NCI-H2029 treated with DMSO at 0.1 percent for 48 hours (cell line): ENCODE measurements at places on chromosomes 13 and 19.
A peak's percentile ranks its signal among the peaks of the same experiment; 100 is the strongest.

DNA sequence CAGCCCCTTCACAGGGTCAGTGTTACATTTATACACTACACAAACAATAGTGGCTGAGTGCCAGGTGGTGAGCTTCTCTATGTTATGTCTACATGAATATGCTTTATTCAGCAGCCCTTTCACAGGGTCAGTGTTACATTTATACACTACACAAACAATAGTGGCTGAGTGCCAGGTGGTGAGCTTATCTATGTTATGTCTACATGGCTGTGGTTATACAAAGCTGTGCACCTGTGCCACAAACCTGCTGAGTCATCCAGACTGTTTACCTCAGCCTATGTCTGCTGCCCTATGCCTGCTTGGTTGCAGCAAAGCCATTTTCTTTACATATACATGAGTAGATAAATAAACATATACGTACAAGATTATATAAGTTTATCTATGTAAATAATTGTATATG lies 76.5 kb downstream of the ZNF726 start:
- DNase-seq, result peak; percentile 97

GRCh38 chr19:29400917-29401711 lies 124.7 kb upstream of the VSTM2B start:
- DNase-seq, result no peak

GRCh38 chr13:51105046-51105445 lies 6.0 kb downstream of the C13orf42 start:
- DNase-seq, result no peak

GRCh38 chr13:42815681-42816080 lies 34.3 kb downstream of the FAM216B start:
- DNase-seq, result no peak

DNA sequence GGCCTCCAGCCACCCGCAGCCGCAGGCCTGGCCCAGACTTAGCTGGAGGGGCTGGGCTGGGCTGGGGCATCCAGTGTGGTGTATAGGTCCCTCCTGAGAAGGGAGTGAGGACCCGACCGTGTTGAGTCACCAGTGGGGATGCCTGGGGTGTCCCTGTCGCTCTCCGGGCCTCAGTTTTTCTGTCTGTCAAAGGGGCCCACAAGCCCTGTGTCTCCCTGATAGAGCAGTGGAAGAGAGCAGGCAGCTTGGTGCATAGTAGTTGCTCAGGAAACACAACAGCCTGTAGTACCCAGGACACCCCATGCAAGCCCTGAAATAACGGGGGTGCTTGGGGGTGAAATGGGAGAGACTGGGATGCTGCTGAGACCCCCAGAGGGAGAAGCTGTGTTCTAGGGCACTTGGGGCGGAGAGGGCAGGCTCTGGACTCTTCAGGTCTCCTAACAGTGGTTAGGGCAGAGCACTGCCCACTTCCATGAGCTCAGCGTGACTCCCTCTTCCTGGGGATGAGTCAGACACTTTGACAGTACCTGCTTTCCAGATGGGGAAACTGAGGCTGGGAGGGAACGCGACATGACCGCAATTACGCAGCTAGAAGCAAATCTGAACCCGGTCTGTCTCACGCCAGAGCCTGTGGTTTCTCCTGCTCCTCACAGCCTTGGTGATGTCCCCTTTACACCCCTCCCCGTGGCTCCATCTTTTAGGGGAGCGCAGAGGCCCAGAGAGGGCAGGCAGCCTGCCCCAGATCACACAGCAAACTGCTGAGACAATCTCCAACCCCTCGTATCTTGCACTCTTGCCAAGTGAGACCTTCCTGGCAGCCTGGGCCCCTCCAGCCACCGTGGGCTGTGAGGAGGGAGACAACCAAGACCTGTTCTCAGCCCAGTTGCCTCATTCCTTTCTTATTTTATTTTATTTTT lies 692 bp downstream of the SULT2B1 start:
- DNase-seq, result no peak

- no peak for DNase-seq
Observed at GRCh38 chr13:56187331-56187730, 953.4 kb upstream of the PRR20A start.

DNA sequence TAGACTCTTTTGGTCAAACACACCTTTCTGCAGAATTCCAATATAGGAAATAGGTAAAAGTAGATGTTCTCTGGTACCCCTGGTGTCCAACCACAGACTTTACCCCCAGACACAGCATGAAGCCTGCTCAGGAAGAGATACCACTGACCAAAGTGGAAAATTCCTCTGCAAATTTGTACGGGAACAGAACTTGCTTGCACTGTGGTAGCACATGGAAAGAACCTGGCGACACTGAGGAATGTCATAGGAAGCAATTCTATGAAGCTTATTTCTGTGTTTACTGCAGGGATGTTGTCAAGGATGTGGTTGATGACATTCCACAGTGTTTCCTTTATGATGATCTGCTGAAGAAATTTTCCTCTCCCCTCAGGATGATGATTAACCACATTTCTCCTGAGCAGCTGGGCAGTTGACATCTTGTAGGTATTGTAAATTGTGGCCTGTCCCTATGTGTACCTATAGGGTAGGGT lies 48.9 kb upstream of the TNFSF11 start:
- no peak for DNase-seq

GRCh38 chr19:1873524-1874473 lies 10.4 kb upstream of the KLF16 start:
- DNase-seq, result peak; percentile 46

DNA sequence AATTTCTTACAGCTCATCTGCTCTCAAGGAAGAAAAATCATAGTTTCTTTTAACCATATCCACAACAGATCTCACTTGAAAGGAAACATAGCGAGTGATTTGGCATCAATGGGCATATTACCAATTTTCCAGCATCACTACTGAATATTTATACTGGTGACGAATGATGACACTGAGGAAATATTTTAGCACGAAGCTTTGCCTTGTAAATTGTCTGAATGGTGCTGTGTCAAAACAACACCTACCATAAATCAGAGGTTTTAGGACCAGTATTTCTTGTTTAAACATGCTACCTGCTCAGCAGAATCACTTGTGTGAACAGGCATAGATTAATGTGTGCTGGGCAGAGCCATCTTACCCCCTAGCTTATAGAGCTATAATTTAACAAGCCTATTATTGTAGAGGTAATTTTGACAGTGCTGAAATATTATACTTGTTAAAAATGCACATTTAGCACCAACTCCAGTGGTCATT lies 146.8 kb downstream of the ABCC4 start:
- DNase-seq, result no peak

DNA sequence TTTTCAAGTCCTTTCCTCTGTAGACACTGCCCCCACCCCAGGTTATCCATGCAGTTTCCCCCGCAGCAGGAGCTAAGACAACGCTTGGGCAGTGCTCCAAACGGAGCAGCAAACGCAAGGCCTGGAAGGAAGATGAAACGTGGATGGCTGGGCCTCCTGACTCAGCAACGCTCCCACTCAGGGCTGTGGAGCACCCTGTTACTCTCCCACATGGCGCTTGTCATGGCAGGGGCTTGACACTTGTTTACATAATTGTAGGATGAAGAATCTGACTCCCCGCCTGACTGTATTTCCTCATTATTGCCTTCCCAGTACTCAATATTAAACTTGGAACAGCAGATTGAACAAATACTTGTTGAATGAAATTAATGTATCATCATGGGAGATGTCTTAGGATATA lies 799 bp upstream of the C1QTNF9B start:
- DNase-seq, result no peak

DNA sequence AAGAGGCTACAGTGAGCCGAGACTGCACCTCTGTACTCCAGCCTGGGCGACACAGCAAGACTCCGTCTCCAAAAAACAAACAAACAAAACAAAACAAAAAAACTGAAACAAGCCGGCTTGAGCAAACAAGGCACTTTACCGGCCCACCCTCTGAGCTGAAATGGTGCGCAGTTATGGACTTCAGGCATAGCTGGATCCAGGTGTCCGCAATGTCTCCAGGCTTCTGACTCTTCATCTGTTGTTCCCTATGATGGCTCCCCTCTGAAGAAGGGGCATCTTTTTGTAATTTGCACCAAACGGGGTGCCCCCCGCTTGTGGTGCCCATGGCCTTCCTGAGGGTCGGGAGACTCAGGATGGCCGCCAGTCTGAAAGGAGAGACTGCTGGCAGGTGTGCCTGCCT lies 6.2 kb downstream of the C2CD4C start:
- DNase-seq, result no peak

DNA sequence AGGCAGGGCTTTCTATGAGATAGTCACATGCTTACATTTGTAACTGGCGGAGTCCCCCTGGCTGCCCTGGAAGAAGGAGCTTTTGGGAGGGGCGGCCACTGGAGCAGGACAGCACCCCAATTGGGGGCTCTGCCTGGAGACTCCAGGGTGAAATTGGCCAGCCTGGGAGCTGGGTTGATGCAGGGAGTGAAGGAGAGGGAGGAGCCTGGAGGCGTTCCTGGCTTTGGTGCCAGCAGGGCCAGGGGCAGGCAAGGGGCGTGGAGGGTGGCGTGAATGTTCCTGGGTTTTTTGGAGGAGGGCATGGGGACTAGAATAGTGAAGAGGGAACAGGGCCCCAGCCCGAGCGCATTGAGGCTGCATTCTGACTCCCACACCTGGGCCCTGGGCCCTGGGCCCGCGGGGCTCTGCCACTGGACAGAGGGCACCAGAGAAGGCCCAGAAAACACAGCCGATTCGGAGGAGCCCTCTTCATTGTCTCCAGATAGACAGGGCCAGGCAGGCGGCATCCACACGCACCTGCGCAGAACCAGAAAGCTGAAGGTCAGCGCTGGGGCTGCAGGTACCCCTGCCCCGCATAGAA lies 29.5 kb downstream of the COMP start:
- DNase-seq, result peak; percentile 15

GRCh38 chr13:92345627-92346026 lies 881.0 kb upstream of the GPC6 start:
- DNase-seq, result no peak

GRCh38 chr13:97302611-97303010 lies 80.5 kb downstream of the MBNL2 start:
- no peak for DNase-seq
